Left renal cortex interstitium (tissue), 4 donors: ENCODE measurements at places on chromosomes 11 and 22.

DNA sequence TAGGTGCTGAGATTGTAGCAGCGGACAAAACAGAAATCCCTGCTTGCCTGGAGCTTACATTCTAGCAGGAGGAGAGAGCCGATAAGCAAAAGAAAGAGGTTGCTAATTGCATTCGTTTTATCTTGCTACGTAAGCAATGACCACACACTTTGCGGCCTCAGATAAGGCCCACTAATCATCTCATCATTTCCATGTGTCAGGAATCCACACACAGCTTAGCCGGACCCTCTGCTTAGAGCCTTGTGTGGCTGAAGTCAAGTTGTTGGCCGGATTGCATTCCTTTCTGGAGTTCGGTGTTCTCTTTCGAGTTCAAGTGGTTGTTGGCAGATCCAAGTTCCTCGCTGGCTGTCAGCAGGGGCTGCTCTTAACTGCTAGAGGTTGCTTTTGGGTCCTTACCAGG lies 101.6 kb downstream of the CHST1 start:
- no peak for DNase-seq

DNA sequence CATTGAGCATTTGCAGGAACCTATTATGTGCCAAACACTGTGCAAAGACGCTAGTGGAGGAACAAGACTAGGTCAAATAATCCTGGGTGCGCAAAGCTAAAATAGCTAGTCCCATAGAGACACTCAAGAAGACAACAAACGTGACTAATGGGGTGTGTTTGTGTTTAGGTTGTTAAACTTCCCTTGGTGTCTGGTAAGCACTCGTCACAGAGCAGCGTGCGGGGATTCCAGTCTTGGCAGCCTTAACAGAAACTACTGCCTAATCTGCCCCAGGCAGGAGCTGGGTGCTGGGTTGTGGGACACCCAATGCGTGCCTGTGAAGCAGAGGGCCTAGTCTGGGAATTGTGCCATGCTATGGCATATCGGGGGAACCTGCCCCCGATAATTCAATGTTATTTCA lies 10.8 kb upstream of the CALCB start:
- no peak for DNase-seq

DNA sequence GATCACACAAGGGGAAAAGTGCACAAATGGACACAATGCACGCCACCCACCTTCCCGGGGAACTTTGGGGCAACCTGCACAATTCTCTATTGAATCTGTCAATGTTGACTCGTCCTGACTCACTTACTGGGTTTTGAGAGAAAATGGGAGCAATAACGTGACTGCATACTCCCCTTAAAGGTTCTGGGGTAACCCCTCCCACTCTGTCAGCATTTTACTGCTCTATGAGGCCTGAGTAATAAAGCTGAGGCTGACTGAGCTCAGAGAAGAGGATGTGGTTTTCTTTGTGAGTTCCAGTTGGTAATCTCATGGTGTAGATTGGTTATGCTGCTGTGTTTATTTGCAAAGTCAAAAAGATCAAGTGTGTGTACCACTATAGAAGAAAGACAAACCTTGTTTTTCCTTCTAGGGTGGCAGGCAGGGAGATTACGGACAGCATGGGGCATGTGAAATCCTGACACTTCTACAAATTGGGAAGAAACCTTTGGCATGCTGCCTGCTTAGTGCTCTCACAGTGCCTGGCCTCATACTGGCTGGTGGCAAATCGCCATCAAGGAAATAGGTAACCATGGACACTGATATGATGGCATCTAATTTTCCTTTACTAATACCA lies 16.1 kb upstream of the APOA1 start:
- DNase-seq: no peak

DNA sequence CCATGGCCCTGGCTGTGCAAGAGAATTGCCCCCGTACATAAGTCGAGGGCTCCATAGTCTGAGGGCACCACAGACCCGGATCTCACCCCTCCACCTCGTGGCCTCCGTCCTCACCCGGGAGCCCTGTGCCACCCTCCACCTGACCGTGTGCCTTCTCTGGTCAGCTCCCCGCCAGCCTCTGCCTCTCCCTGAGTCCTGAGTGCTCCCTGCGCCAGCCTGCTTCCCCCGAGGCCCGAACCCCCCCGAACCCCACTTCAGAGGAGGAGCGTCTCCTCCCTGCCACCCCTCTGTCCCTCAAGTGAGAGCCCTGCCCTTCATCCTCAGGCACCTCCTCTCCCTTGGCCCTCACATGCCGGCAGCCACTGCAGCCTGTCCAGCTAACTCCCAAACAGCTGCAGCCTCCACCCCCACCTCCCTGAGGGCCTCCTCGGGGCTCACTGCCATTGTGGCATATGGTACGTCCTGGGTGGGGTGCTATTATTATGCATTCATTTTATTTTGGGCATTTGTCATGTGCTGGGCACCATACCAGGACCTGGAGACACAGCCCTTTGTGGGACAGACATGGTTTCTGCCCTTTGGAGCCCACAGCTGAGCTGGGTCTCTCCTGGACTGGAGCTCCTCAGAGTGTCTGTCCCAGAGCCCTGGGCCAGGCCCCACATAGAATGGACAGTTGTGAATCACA lies 67.2 kb downstream of the MYO7A start:
- no peak for DNase-seq

- no peak for DNase-seq
Measured at GRCh38 chr11:30855383-30856006, 269.3 kb upstream of the MPPED2 start.

DNA sequence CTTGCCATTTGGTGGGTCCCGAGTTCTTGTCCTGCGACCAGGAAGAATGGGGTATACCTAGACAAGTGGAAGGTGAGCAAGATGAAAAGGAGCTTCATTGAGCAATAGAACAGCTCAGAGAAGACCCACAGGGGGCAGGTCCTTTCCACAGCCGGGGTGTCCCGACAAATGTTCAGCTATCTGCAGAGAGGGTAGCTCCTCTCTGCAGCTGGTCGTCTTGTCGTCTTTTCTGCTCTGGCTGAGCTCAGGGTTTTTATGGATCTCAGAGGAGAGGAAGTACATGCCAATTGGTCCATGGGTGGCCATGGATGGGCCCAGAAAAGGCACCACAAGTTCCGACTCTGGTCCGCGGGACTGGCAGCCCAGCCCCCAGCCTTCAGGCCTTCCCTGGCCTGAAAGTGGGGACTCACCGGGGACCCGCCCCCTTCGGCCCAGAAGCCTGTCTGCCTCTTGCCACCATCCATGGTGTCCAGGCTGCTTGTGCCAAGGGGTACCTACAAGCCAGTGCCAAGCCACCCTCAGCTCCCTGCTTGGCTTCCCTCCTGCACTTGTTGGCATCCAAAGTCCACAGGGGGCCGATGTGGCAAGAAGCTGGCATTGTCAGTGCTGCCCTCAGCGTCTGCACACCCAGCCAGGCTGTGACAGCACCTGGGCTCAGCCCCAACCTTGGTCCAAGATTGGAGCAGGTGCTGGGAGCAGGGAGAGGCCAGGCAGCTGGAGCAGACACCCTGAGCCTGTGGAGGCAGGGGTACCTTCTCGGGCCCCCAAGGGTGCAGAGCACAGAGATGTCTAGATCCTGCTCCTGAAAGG lies 438.9 kb downstream of the TBC1D22A start:
- DNase-seq: no peak

DNA sequence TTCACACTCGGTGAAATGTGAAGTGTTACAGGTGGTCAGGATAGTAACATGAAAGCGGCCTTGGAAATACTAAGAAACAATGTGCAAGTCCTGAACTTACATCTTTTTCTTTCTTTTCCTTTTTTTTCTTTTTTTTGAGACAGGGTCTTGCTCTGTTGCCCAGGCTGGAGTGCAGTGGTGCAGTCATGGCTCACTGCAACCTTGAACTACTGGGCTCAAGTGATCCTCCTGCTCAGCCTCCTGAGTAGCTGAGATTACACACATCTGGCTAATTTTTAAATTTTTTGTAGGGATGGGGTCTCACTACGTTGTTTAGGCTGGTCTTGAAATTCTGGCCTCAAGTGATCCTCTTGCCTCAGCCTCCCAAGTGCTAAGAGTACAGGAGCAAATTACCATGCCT lies 252.6 kb downstream of the SWAP70 start:
- DNase-seq: no peak

- DNase-seq: no peak
Measured at GRCh38 chr11:12724301-12725054, 50.3 kb downstream of the TEAD1 start.

GRCh38 chr11:1694064-1694845 lies 2.7 kb upstream of the KRTAP5-6 start:
- peak; percentile 65 for DNase-seq

- no peak for DNase-seq
Measured at GRCh38 chr11:109704432-109704831, 282.4 kb downstream of the C11orf87 start.

DNA sequence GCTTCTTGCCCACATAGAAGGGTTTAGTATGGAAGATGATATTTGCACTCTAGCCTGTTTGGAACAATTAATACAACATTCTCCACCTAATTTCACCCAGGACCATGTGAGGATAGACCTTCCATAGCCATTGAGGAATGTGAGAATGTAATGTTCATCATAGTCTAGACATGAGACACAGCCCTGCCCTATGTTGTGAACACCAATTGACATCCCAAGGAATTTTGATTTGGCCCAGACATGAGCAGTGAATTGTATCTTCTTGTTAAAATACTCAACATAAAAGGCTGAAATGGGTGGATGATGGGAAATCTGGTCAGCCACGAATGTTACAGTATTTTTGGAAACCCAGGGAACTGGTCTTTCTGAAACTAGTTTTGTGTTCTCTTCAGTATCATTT lies 892.3 kb upstream of the CHORDC1 start:
- DNase-seq: no peak

DNA sequence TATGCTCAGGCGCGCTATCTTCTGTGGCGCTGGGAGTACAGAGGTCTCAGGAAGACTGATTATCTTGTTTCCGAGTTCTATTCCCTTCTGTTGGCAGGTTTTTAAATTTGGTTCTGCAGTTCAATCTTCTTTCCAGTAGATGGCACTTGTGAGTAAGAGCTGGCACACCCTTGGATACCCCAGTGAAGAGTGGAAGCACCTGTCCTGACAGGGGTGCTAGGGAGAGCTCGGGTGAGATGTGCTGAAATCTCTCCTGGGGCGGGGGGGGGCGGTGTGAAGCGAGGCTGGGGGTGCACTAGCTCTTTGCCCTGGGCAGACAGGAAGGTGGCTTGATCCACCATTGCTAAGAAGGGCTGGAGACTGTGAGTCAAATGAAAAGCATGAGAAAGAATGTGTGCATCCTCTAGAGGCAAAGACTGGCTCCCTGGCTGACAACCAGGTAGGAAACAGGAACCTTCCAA lies 679.9 kb upstream of the CCDC179 start:
- peak; percentile 28 for DNase-seq

DNA sequence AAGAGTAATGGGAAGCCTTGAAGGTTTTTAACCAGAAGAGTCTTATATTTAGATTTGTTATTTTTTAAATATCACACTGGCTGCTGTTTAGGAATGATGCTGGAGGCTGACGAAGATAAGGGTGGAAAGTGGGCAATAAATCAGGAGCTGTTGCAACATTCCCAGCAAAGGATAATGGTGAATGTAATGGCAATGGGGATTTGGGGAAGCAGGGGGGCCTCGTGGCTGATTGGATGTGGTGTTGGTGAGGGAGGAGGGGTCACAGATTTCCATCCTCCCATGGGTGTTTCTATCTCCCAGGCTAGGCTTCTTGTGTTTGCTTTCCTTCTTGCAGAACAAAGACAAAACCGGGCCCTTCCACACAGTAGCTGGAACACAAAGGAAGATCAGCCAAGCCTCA lies 80.8 kb downstream of the PIWIL4 start:
- DNase-seq: no peak

GRCh38 chr11:103167166-103167565 lies 57.9 kb downstream of the DYNC2H1 start:
- no peak for DNase-seq

GRCh38 chr11:108198833-108199232 lies 23.6 kb downstream of the NPAT start:
- no peak for DNase-seq

- no peak for DNase-seq
Measured at GRCh38 chr11:12592283-12592682, 81.9 kb upstream of the TEAD1 start.

DNA sequence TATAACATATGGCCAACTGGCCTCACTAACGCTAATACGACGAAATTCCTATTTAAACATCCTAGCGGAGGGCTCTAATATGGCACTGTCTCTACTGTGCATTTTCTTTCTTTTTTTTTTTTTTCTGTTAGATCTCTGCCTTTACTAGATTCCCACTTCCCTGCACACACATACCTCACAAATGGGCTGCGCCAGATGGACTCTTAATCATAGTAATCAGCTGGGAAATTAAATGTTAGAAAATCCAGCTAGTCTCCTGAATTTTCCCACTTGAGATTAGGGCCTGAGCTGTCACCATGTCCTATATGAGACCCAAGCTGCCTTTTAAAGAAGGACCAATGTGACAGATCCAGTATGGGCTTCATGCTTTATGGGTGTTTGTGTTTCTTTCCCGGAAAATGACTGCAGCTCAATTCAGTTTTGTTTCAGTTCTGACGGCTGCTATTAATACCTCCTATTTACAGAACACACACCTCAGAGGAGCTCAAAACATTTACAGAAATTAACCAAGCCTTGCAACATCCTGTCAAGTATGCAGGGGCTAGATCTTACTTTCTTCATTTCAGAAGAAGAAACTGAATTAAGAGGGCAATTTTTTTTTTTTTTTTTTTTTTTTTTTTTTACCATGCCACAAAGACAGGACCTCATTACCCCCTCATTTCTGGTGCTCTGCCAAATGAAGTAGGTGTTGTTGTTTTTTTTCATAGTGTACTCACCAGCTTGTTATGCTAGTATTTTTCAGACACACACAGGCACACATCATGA lies 49.8 kb upstream of the BLID start:
- DNase-seq: no peak

DNA sequence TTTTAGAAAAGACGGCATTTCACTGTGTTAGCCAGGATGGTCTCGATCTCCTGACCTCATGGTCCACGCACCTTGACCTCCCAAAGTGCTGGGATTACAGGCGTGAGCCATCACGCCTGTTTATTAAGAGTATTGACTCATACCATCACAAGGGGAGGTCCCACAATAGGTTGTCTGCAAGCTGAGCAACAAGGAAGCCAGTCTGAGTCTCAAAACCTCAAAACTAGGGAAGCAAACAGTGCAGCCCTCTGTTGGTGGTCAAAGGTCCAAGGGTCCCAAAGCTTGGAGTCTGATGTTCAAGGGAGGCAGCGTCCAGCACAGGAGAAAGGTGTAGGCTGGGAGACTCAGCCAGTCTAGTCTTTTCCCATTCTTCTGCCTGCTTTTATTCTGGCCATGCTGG lies 32.8 kb upstream of the LDLRAD3 start:
- DNase-seq: no peak
